ENCODE measurements at places on chromosomes 4 and X.

DNA sequence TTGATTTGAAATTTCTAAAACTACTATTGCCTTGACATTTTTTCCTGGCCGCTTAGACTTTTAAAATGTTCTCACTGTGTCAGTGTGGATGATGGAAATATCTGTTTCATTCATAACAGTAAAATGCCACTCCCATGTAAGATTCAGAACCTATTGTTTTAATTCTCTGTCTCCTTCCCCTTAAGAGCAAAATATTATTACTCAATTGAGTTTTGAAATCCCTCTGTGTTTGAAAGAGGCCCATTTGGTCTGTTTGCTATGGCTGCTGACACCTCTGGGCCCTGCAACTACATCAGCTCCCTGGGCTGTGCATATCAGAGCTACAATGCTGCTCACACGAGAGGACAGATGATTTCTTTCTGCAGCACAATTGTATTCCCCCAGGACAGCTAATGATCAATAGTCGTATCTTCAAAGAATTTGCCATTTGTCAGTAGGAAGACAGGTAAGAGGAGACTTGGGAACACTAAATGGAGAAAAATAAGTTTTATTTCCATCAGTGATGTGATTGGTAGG lies 388.0 kb upstream of the GALNT7 start:
- no peak for DNase-seq

DNA sequence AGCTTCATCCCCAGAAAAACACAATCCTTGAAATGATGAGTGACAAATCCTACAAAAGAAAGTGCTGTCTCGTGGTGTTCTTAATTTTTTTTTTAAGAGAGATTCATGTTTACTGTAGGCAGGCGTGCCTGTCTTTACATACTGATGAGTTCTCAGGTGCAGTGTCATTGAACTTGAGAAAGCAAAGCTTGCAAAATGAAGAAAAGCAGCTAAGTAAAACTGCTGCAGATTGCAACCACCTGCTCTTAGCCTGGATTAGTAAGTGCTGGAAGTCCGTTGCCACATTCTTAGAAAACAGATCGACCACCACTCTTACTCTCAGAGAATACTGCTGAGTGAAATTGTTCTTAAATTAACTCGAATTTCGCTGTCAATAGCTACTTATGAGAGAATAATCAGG lies 854.6 kb downstream of the TRIML1 start:
- DNase-seq = no peak

DNA sequence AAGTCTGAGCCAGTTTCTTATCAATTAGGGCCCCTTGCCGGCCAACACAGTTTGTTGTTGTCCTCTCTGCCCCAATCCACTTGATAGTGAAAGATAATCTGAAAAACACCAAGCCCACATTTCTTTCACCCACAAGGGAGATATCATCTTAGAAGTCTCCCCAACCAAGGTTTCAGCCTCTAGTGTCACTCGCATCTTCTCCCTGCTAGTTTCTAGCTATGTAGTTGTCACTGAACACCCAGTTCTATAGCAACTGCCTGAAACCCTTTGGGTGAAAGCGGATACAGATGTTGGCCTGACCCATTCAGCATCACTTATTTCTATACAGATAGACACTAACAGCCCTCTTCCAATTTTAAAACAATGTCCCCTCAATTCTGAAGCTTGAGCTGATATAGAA lies 116.3 kb downstream of the BMP15 start:
- no peak for DNase-seq

- DNase-seq = no peak
These were observed 135.9 kb downstream of the GATB start for GRCh38 chr4:151624626-151625565.

- no peak for DNase-seq
These were observed 9.3 kb downstream of the C4orf54 start for GRCh38 chr4:99648321-99648720.

- peak; percentile 43 for DNase-seq
These were observed 7.1 kb downstream of the NKX3-2 start for GRCh38 chr4:13537011-13537831.

DNA sequence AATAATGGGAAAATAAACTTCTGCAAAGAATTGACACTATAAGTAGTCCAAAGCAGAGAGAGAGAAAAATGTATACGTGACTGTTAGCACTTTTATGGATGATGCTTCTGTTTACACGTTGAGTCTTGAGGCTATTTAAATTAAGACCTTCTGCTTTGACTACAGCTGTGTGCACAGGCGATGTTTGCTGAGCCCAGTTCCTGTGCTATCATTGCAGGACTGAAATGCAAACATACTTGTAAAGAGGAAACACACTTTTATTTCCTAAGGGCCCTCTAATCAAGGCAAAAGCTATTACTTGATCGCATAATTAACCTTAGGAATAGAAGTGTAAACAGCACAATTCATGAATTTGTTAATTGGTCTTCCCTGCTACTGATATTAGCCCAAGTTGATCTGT lies 226.9 kb downstream of the FBXW7 start:
- no peak for DNase-seq

DNA sequence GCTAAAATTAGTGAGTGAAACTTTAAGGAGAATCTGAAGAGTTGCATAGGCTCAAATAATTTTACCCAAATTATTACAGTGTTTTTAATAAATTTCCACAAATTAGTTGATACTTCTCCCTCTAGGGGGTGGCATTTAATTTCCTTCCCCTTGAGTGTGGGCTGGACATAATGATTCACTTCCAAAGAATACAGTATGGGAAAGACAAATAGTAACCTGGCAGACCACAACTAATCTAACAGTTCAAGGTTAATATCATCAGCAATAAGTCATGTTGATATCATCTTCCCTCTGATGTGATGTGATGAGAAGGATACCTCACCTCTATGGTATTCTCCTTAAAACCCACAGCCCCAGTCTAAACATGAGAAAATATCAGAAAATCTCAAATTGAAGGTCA lies 15.5 kb downstream of the PFKFB1 start:
- DNase-seq = no peak

- DNase-seq = no peak
These were observed 371.3 kb downstream of the GPM6A start for GRCh38 chr4:175440786-175441185.

DNA sequence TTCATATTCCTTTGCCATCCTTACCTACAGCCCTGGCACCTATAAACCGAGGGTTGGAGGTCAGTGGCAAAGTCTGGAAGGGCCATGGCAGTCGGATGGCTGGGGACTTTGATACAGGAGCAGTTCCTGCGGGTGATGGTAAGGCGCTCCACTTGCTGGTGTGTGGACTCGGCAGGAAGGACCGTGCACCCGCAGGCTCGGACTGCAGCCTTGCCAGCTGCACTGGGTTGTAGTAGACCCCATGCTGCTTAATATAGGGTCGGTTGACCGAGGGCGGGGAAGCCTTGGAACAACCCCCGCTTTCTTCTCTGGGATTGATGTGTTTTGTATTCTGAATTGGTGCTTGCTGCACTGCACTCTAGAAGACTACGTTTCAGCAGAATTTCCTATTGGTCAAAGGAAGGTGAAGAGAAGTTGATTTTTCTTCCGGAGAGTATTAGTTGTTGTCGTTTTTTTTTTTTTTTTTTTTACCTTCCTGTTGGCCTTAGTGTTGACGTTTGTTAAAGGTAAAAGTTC lies 638 bp downstream of the BLTP1 start:
- DNase-seq = no peak

GRCh38 chr4:72893354-72894066 lies 176.0 kb downstream of the COX18 start:
- DNase-seq = no peak

DNA sequence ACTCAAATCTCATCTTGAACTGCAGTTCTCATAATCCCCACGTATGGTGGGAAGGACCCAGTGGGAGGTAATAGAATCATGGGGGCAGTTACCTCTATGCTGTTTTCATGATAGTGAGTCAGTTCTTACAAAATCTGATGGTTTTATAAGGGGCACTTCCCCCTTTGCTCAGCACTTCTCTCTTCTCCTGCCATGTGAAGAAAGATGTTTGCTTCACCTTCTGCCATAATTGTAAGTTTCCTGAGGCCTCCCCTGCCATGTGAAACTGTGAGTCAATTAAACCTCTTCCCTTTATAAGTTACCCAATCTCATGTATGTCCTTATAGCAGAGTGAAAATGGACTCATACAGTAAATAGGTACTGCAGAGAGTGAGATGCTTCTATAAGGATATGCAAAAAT lies 1050.6 kb upstream of the GRIA3 start:
- DNase-seq = no peak

DNA sequence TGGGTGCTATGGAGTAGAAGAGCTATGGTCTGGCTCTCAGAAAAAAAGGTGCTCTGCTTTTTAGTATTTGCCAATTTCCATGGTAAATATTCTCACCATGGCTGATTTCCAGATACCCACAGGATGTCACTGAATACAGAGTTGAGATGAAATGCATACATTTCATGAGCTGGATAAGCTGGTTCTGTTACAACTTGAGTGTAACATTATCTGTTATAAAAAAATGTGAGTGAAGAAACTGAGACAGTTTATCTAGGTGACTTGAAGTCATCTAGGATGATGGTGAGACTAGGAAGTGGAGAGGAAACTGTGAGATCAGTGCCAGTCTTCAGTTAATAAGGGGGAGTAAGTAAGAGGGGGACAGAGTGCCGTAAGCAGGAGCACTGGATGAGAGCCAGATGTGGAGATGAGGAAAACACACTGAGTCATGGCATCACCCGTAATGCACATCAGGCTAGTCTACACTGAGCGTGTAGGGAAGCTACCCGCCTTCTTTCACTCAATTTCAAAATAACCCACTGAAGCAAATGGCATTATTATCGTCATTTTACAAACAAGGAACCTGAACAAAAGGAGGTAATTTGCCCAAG lies 5.0 kb downstream of the HPSE start:
- DNase-seq = no peak

- DNase-seq = no peak
These were observed 1080.5 kb upstream of the TENM3 start for GRCh38 chr4:181162676-181163075.

- no peak for DNase-seq
These were observed 33.6 kb downstream of the TMEM154 start for GRCh38 chr4:152646221-152646620.

- no peak for DNase-seq
These were observed 239.4 kb upstream of the CTSO start for GRCh38 chr4:156193106-156193505.

DNA sequence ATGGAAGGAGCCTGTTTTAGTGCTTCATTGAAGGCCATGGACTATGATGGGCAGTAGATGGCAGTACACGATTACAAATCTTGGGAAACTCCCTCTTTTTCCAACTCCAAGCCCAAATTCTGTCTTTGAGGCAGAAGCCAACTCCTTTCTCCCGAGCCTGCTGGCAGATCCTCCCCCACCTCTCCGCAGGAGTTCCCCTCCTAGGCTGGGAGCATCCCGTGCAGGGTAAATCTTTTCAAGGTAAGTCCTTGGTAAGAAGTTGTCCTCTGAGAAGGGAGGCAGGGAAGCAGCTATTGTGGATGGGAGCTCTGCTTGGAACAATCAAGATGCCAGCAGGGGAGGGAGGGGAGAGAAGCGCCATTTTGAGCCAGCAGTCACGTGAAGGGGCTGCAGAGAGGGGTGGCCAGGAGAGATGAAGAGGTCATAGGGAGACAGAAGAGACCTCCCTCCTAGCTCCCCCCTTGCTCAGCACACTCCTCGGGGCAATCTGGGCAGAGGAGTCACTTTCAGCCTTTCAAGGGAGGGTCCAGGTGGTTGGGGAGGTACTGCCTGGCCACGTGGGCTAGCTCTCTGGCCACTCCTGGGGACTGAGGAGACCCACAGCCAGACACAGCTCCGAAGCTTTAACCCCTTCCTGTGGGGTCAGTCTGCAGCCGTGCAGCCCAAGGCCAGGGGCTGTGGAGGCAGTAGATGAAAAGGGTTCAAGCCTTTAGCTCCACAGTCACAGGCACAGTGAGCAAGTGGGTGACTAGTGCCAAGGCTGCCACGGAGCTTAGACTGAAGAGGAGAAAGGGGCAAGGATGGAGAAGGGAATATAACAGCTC lies 9.6 kb downstream of the CC2D2A start:
- peak; percentile 15 for DNase-seq

DNA sequence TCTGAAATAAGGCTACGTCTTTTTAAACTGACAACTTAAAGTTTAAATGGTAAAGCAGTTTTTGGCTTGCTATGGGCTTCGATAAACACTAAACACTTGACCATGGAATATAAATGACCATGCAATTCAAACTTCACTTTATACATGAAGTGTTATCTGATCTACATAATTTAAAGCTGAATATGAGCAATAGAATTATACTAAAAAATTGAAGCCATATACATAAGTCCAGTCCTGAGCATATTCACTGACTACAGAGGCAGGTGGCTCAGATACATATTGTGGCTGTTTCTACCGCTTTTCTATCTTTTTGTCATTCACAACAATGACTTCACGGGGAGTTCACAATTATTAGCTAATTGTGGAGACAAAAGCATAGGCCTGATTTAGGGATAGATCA lies 149.6 kb upstream of the DDIT4L start:
- DNase-seq = no peak

DNA sequence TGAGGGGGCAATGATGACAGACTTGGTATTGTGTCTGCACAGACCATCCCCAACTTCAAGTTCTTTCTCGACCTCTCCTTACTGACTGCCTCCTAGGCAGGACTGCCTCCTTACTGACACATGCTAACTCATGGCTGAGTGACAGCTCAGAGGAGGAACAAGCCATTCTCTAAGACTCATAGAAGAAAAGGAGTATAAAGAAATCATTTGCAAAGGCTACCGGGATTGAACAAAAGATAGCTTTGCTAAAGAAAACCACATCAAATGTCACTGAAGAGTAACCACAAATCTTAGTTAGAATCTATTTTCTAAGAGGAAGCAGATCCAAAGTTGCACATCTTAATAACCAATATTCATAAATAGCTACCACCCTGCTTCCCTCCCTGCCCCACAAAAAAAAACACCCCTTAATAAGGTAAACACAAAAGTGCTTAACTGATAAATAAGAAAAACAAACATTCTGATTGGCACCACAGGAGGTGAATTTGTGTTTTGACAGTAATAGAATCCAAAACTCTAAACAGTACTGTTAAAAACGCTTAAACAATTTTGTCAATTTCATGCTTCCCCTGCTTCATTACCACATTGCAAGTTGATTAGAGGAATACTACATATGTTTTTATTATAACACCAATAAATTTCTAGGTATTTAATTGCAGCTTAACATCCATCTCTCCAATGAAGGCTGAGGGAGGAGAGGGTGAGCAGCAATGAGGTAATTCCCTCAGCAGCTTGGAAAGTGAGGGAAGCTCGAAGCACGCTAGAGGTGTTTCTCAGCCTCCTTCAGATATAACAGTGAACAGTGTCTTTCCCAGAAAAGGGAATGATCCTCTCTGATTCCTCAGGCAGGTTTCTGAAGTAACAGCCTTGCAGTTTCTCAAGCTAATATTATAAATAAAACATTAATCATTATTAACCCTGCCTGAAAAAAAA lies 160.0 kb downstream of the HNRNPD start:
- peak; percentile 9 for DNase-seq
